DND-41 (cell line): ENCODE measurements at places on chromosomes 1 and 21.

DNA sequence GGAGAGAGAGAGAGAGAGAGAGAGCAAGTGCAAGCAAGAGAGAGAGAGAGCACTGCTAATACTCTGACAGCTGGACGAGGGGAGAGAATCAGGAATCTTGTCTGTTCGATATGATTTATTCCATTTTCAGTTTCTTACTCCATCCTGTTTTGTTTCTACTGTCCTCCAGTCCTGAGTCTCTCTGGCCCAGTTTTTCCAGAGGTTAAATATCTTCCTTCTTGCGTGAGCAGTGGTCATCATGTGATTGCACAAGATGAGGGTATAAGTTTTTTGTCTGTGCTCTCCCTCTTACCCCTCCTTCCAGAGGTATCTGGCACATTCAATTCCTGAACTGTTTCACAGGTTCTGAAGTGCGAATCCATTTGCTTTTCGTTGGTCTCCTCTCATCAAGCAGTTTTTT, 16.8 kb downstream of the UBE2U start:
- DNase-seq = no peak

DNA sequence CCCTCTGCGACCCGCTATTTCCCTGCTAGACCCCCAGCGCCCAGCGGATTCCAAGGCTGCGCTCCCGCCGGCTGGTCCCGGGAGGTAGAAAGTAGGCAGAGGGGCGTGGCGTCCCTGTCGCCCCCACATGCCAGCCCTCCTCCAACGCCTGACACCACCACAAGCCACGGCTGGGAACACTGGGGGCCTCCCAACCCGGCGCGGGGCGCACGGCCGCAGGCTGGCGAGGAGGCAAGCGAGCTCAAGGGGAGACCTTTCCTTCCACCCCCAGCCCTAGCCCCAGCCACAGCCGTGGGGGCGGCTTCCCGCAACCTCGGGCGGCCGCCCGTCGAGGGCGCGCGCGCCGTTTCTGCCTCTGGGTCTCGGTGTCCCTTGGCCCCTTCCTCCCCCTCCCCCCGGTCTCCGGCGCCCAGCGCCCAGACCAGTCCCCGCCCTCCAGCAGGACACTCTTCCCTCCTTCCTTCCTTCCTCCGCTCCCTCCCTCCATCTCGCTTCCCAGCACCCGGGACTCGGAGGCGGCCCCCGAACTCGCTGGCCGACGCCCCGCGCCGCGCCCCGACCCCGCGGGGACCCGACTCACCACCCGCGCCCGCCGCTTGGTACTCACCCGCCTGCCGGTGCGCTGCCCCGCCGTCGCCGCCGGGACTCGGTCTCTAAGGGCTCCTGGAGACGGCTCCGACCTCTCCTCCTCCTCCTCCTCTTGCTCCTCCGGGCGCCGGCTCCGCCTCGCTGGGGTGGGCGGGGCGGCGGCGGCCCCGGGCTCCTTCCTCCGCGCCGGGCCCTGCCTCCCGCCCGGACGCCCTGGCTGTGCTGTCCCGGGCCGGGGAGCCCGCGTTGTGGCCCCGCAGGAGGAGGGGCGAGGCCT, at the start of gene GNG12:
Gene GNG12 (minus strand): TSS at position 731 of the 865 bp plus-strand sequence. CDS start 125,781 bp downstream, outside the sequence.
- DNase-seq = peak; percentile 23

GRCh38 chr1:1680031-1680911, 12.3 kb downstream of the SLC35E2B start:
- DNase-seq = no peak

DNA sequence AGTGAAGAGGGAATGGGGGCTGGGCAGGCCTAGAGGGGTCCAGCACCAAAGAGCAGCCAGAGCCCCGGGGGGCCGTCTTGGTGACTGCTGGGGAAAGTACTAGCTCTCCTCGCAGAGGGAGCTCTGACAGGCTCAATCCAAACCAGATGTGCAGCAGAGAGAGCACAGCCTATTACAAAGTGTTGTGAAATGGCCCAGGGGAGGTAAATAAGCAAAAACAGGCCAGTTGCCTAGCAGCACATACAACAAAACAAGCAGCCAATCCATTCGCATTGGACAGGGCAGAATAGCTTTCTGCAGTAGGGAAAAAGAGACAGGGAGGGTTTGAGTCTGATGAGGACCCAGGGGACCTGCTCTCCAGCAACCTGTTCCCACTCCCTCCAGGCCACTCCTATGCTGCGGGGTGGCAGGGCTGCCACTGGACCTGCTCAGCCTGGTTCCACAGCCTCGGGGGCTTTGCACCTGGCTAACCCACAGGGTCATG, 239.6 kb upstream of the FGGY start:
- no peak for DNase-seq

GRCh38 chr1:192805832-192806323, 3.0 kb upstream of the RGS2 start:
- DNase-seq = no peak

DNA sequence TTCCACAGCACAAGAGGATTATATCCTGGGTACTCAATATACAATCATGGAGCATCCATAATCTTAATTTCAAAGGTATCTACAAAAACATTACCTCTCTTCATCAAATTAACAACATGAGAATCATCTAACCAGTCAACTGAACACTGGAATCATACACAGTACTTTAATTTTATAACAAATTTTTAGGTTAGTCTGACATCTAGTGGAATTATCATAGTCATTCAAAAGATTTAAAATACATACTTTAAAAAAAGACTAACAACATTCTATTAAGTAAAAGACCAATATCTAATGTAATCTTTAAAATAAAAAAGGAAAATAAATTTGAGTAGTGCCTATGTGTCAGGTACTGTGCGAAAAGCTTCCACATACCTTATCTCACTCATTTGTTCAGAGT, 16.8 kb upstream of the SH3GLB1 start:
- no peak for DNase-seq

- DNase-seq = no peak
Observed at GRCh38 chr1:9018333-9018732, 7.9 kb downstream of the SLC2A7 start.

DNA sequence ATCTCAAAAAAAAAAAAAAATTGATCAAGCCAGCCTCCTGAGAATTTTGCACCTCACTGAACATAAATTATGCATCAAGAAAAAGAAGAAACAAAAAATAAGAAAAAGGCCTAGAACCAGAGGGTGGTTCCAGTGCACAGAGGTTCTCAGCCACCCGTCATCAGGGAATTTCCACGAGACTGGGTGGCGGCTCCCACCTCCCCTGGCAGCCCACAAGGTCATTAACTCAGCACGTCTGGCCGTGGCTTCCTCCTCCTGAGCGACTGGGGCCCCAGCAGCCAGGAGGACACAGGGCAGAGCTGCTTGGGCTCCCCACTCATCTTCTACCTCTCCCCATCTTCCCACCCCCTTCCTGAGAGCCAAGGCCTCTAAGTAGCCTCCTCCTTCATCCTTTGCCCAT, 15.7 kb upstream of the TMEM51 start:
- DNase-seq = no peak

- DNase-seq = no peak
Observed at GRCh38 chr1:25462732-25463131, 32.0 kb downstream of the MACO1 start.

DNA sequence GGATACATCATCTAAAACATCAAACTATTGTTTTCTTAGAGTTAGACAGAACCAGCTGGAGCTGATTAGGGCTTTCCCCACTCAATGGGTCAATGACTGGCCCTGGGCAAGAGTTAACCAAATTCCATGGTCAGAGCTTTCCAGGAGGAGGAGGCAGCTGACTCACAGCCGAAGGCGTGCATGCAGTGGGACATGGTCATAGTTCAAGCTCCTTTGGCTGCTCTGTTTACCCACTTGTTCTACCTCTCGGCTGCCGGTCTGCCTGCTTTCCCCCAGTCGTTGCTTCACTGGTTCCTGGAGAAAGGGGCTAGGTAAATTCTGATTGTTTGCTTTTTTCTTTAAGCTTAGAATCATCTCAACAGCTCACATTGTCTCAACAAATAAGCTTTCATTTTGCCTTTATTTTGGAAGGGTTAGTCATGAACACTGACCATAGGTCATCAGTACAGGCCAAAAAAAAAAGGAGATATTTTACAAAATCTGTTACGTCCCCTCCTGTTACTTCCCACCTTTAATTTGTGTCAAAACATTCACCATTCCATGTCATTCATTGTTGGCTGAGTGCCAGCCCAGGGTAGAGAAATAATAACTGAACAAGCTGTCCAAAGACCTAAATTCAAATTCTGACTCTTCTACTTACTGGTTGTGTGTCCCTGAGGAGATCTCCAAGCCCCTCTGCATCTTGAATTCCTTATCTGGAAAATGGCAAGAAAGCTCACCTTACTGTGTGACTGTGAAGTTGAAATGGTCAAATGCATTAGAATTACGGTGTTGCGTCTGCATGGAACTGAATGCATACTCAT, 12.0 kb downstream of the MAB21L3 start:
- no peak for DNase-seq

DNA sequence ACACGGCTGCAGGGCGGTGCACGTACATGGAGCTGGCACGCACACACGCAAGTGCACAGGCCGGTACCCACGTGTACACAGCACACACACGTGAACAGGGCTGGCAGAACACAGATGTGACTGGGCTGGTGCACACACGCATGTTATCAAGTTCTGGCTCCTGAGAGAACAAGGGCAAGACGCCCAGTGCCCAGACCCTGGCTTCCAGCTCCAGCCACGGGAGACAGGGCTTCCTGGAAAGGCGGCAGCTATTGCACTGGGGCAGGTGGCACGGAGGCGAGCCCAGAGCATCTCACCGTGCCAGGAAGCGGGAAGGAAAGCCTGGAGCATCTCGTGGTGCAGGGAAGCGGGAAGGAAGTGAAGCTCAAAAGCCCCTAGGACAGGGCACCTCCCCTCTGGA, 5.9 kb downstream of the SDF4 start:
- no peak for DNase-seq

DNA sequence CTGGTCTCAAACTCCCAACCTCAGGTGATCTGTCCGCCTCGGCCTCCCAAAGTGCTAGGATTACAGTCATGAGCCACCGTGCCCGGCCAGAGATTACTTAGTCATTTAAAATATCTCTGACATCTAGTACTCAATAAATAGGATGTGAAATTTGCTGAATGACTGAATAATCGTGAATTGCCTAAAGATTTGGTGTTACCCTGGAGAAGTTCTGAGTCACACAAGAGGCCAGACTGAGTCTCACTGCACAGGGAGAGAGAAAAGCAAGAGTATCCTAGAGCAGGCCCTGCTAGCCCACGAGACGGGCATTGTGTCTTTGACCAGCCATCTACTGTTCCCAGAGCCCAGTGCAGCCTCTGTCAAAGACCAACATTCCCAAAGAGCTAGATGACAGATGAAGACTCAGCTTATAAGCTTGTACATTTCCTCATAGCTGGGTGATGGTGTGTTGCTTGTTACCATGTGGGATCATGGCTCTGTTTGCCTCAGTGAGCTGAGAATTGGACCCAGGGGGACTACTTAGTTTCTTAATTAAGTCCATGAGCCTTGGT, 5.6 kb upstream of the EIF4G3 start:
- DNase-seq = no peak

DNA sequence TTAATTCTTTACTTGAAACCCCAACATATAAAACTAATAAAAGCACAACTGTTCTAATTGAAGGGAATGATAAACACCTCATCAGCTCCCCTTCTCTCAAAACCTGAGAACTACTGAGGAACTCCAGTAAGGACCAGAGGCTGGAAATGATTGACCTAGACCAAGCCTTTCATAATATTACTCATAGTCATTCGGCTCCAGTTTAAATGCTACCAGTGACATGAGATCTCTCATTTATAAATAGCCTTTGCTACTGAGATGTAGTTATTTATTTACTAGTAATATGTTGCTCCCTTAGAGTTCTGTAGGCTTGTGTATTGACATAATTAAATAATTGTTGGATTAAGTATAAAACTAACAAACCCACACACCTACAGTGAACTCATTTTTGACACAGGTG, 209.8 kb upstream of the PRMT6 start:
- no peak for DNase-seq

DNA sequence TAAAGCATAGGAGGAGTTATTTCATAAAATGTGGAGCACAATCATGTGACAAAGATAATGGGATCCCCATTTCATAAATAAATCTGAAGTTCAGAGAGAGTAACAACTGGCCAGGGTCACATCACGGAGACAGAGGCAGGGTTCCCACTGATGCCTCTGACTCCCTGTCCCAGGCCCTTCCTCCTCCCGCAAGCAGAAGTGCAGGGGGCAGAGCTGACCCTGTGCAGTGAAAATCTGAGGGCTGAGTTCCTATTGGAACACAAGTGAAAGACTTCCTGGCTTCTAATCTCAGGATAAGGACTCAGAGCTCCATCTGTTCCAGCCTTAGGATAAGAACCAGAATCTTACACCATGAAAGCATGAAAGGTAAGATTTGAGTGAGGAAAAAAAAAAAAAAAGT, 22.0 kb downstream of the SELL start:
- DNase-seq = no peak

DNA sequence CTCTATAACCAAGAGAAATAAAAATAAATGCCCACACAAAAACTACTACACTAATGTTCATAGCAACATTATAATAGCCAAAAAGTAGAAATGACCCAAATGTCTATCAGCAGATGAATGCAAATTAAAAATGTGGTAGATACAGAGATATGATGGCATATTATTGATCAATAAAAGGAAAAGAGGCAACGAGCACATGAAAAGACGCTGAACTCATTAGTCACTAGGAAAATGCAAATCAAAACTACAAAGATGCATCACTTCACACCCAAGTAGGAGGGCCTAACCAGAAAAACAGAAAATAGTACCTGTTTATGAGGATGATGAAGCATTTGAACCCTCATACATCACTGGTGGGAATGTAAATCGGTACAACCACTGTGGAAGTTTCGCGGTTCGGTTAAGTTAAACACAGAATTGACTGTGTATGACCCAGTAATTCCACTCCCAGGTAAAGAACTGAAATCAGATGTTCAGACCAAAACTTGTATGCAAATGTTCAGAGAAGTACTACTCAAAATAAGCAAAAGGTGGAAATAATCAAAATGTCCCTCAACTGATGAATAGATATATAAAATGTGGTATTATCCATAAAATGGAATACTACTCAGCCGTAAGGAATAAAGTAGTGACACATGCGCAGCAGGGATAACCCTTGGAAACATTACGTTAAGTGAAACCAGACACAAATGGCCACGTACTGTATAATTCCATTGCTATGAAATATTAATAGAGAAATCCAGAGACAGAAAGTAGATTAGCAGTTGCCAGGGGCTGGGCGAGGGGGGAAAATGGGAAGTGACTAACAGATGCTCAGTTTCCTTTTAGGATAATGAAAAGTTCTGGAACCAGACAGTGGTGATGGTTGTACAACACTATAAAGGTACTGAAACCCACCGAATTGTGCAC, 3.1 kb downstream of the USP48 start:
- no peak for DNase-seq
